ENCODE measurements at places on chromosomes 3 and 15. TPM values are rescaled to one million over a fixed set of nuclear protein-coding genes. Genes with fewer than 3 reads are reported as not detected.

GRCh38 chr3:61803983-61804382 lies 242.6 kb downstream of the PTPRG start:
- DNase-seq, result no peak

- no peak for DNase-seq
These were observed 18.2 kb upstream of the PLCL2 start for GRCh38 chr3:16866571-16866970.

DNA sequence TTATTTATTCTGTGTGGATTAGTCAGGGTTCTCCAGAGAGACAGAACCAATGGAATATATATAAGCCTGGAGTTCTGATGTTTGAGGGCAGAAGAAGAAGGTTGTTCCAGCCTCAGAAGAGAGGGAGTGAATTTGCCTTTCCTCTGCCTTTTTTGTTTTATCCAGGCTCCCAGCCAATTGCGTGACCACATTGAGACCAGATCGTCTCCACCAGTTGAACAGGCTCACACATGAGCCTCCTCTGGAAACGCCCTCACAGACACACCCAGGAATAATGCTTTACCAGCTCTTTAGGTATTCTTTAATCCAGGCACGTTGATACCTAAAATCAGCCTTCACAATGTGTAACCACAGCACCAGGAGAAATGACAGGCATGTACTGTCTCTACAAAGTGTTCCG lies 923.1 kb downstream of the TBL1XR1 start:
- DNase-seq, result no peak

- DNase-seq, result no peak
These were observed 31.5 kb downstream of the ESYT3 start for GRCh38 chr3:138465925-138466324.

- no peak for DNase-seq
These were observed 16.4 kb downstream of the NEK4 start for GRCh38 chr3:52754373-52754772.

GRCh38 chr15:76987896-76988860 lies 6.7 kb upstream of the PSTPIP1 start:
- no peak for DNase-seq

GRCh38 chr3:66428733-66429132 lies 72.1 kb downstream of the LRIG1 start:
- peak; percentile 85 for DNase-seq

DNA sequence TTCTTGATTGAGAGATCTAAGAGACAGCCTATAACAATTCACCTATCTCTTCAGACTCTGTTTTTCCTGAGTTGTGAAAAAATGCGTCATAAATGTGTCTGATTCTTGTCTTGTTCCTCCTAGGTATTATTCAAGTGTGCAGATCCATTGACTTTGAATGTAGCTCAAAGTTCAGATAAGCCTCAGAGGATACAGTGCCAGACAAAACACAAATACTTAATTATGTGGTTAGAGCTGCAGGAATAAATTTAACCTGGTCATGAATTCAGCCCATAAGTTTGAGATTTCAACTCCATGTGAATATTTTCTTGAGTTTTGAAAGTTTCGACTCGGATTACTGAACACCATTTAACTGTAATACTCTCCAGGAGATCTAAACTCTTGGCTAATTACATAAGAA lies 174.0 kb downstream of the ECT2 start:
- DNase-seq, result no peak

- no peak for DNase-seq
These were observed 646.0 kb upstream of the CCDC54 start for GRCh38 chr3:106731230-106731629.

GRCh38 chr3:38743043-38743442 lies 73.0 kb downstream of the SCN10A start:
- DNase-seq, result no peak

DNA sequence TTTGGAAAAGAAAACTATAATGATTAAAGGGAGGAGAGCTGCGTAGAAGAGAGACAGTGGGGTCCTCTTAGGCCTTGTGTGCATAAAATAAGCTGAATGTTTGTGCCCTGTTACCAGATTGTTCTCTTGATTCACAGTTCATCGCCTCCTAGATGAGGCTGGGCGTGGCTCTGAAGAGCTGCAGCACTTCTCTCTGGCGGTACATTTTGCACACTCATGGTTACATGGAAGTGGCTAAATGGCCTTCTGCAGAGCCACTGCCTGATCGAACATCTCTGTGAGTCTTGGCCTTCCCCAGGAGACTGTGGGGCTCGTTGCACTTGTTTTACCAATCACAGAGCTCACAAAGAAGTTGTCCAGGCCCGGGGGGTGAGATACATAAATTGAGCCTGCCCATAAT lies 208.8 kb downstream of the GABRG3 start:
- DNase-seq, result no peak

DNA sequence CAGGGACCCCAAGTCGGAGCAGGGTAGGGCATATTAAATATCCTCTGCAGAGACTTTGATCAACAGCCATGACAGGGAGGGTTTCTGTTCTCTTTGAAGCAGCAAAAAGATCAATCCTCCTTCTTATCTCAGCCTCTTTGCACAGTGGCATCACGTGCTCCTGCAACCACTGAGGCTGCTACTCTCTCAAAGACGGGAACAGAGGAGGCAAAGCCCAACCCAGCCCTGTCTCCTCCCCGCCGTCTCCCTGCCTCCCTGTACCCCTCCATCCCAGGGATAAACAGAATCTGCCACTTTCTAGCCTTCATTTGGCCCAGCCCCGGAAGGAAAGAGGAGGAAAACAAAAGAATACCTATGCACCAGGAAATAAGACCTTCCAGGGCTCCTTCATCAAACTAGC lies 7.5 kb upstream of the TBC1D21 start:
- no peak for DNase-seq

GRCh38 chr15:57861815-57862586 lies 155.5 kb downstream of the POLR2M start:
- no peak for DNase-seq

DNA sequence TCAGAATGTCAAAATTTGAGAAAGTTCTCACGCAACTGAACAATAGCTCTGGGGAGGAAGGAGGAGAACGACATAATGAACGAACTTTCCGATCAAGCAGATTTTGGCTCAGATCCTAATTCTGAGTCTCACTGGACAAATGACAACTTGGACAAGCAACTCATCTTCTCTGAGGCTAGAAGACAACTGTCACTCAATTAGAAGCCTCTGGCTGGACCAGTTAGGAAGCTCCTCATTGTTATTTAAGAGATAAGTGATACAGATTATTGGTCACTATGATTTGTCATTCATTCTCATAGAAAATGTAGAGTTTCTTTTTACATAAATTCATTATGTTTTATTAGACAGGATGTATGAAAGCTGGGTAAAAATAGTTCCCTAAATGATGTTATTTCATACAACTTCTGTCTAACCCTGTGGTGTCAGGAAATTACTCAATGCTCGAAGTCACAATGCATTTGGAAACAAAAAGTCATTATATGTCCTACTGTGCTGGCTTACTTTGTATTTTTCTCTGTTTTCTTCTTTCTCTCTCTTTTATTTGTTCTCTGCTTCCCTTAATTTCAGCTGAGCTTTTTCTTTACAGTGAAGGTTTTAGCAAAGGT lies 11.0 kb upstream of the C3orf49 start:
- no peak for DNase-seq

Gene CHMP2B
- 57.2 TPM for polyA plus RNA-seq

Gene PRR20G
- polyA plus RNA-seq, result not detected

Gene SGO1
- polyA plus RNA-seq, result 15.8 TPM

Gene SYNPR
- not detected for polyA plus RNA-seq

Gene XIRP1
- not detected for polyA plus RNA-seq

Gene MEX3B
- 4.2 TPM for polyA plus RNA-seq

Gene ILDR1
- polyA plus RNA-seq, result not detected
